RPMI8226 (cell line): ENCODE measurements at places on chromosomes 5 and 9.

- DNase-seq, result peak; percentile 66
These were observed 6.1 kb downstream of the SAPCD2 start for GRCh38 chr9:137064027-137064879.

DNA sequence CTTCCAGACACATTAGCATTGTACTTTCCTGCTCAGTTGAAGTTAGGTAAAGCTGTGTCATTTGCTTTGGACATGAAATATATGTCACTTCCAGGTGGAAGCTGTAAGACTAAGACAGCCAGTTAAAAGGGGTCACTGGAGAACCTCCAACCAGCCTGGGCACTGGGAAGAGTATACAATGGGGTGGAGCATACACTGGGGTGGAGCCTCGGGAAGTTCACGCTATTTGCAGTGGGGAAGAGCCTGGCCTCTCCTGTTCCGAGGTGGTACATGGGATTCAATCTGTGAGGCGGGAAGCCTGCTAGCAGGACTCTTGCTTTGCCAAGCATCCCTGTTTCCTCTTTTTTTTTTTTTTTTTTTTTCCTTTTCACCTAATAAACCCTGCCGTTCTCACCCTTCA is 145.3 kb downstream of the TTC39B start:
- DNase-seq, result no peak

GRCh38 chr9:98477884-98478283 is 222.4 kb upstream of the TBC1D2 start:
- DNase-seq, result no peak

DNA sequence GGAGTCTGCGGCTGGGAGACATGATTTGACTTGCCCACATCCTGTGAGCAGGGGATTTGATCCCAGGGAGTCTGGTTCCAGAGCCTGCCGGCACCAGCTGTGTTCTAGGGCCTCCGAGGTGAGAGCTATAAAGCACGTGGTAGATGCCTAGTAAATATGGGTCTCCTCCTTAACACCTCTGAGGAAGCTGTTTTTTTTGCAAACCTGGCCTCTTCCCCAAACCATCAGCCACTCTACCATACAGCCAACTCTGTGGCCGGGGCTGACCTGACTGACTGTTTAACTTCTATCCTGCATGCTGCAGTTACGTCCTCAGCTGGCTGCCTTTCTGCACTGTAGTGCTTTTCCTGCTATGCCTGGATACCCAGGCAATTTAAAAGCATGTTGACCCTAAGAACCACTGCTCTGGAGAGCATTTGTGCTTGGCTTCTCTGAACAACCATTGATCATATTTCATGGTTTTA is 220.5 kb downstream of the SLIT3 start:
- DNase-seq, result no peak

GRCh38 chr9:17121264-17121663 is 13.6 kb upstream of the CNTLN start:
- DNase-seq, result no peak

DNA sequence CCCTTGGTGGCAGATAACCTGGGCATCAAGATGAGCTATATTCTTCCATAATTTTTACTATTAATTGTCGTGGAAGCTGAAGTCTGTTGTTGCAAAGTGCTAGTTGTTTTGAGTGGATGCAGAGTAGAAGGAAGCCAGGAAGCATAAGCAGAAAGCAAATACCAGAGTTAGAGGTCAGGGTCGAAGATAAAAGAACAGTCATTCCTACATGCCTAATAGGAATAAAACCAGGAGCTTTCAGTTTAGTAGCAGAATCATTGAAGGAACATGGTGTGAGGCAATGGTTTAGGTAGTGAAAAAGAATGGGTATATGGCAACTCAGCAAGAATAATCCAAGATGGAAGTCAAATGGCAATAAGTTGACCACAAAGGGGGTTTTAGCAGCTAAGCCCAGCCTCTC is 121.6 kb upstream of the FST start:
- no peak for DNase-seq

DNA sequence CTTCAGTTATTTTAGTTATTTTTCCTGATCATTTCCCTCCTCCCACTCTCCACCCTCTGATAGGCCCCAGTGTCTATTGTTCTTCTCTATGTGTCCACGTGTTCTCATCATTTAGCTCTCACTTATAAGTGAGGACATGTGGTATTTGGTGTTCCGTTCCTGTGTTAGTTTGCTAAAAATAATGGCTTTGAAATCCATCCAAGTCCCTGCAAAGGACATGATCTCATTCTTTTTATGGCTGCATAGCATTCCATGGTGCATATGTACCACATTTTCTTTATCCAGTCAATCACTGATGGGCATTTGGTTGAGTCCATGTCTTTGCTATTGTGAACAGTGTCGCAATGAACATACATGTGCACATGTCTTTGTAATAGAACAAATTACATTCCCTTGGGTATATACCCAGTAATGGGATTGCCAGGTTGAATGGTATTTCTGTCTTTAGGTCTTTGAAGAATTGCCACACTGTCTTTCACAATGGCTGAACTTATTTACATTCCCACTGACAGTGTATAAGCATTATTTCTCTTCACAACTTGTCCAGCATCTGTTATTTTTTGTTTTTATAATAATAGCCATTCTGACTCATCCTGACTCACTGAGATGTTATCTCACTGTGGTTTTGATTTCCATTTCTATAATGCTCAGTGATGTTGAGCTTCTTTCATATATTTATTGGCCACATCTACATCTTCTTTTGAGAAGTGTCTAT is 17.2 kb upstream of the DIRAS2 start:
- DNase-seq, result no peak

DNA sequence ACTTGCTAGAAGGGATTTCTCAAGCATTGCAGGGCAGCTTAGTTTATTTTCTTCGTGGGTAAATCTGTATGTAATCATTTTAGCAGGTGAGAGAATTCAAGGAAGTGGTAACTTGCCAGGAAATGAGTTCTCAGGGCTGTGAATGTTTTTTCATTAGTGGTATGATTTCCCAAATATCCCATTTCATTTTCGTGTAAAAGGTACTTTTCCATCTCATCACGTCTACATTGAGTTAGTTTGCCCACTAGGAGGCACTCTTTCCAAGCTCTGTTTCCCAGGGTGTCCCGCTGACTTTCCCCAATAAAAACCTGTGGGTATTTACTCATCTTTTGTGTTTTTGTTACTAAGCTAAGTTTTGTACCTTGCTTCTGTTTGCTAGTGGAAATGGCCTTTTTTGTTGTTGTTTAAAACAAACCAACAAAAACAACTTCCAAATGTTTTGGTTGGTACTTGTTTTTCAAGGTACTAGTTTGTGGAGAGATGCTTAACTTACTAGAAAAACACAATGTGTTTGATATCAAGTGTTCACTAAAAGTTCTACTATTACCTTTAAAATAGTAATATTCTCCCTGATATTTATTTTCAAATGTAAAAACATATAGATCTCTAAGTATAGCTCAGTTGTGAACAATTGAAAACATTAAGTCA is 373.6 kb downstream of the ADGRV1 start:
- peak; percentile 46 for DNase-seq

DNA sequence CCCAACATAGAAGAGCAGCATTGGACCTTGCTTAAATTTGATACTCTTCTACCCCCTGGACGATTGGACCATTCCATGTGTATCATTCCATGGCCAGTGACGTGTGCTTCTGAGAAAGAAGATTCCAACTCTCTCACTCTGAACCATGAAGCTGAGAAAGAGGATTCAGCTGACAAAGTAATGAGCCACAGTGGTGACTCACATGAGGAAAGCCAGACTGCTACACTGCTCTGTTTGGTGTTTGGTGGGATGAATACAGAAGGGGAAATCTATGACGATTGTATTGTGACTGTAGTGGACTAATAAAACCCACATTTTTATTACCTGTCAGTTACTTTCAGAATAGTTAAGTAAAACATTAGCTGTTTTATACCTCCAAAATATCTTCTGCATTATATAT is 7.5 kb downstream of the HSPA5 start:
- no peak for DNase-seq

- peak; percentile 52 for DNase-seq
These were observed 25.9 kb upstream of the UNC5A start for GRCh38 chr5:176784218-176785165.
